ENCODE measurements at places on chromosomes 6 and 20.

- DNase-seq = no peak
Observed at GRCh38 chr20:10079964-10080363, 45.2 kb downstream of the ANKEF1 start.

- no peak for DNase-seq
Observed at GRCh38 chr20:57802765-57803507, 93.1 kb upstream of the PMEPA1 start.

GRCh38 chr6:168131464-168132415 is 52.7 kb upstream of the FRMD1 start:
- no peak for DNase-seq

- no peak for DNase-seq
Observed at GRCh38 chr6:15207923-15208322, 37.9 kb upstream of the JARID2 start.

- no peak for DNase-seq
Observed at GRCh38 chr6:169289619-169290339, 36.1 kb upstream of the THBS2 start.
